Effector CD4-positive, alpha-beta T cell (primary cell): ENCODE measurements at places on chromosomes 4 and X.

- no peak for DNase-seq
Measured at GRCh38 chr4:155809835-155810234, 51.0 kb downstream of the GUCY1B1 start.

DNA sequence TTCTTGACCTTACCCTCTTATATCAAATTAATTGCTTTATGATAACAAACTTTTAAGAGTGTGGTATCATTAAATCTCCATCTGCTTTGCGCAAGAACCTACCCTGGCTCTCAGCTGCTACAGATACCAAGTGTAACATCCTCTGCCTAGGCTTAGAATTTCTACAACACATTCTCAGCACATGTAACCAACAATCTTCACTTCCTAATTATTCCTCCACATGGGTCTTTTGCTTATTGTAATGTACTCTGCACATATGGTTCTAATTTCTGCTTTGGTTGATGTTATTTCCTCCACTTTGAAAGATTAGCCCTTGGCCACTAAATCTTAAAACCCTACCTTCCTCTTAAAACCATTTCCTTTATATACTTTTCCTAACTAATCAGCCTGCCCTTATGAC is 242.4 kb downstream of the ARHGAP24 start:
- no peak for DNase-seq

DNA sequence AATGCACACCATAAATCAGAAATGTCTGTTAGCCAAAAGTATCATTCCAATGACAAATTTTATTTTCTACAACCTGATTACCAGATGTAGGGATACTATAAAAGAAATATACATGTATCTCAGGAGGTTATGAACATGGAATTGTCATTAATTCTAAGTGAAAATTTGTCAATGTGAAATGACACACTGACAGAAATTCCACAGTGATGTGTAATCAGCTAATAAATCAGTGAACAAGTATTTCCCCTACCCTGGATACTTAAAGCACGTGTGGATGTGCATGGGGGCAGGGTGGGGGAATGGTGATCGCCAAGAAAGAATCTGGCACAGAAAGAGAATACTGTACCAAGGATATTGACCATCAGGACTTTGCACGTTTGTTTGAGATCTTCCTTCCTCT is 123.6 kb downstream of the SH3RF1 start:
- DNase-seq: no peak

- DNase-seq: no peak
Measured at GRCh38 chrX:18949944-18950301, 34.0 kb downstream of the PHKA2 start.

GRCh38 chr4:23853986-23854660 is 35.7 kb downstream of the PPARGC1A start:
- DNase-seq: no peak

GRCh38 chr4:69497886-69498395 is 2.2 kb upstream of the UGT2B4 start:
- no peak for DNase-seq

DNA sequence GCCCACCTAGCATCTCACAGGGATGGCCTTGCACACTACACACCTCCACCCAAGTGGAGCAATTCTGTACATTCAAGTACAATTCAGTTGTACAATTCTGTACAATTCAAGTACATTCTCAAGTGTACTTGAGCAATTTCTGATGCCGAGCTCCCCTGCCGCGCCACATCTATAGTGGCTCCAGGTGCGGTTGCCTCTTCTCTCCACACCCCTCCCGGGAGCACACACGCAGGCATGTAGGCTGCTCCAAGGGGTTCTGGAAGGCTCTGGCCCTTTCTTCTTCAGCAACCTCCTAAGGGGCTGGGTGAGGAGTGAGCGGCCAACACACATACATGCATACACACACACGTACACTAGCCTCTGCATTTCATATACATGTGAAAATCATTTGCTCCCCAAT is 18.9 kb upstream of the DUSP9 start:
- DNase-seq: no peak

- no peak for DNase-seq
Measured at GRCh38 chr4:169906104-169906503, 120.1 kb downstream of the MFAP3L start.

- no peak for DNase-seq
Measured at GRCh38 chr4:175369087-175369486, 443.0 kb downstream of the GPM6A start.

DNA sequence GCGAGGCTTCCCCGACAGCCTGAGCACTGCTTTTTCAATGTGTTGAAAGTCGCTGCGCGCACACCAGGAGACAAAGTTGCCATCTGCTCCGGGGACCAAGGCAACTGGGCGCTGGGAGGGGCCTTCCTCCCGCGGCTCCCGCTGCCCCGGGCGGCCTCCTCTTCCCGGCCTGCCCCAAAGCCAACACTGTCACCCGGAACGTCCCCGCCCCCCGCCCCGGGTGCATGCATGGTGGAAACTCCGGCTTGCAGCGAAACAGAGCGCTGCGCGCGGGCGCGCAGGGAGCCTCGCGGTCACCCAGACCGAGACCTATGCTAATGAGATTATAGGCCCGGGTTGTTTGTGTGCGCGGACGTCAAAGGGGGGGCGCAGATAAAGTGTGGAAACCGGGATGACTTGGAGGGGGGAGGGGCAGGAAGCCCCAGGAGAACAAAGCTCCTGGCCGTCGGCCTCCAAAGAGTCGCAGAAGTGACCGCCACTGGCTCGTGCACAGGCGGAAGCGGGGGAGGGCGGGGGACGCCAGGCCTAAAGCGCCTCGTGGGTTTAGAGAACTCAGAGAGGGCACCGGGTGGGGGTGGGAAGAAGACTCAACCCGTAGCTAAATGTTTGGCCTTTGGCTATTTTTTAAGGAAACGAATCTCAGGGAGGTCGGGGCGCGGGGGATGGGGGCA is 88.8 kb downstream of the BCOR start:
- no peak for DNase-seq
